ENCODE measurements at places on chromosomes 2 and 18.

- DNase-seq, result no peak
Observed at GRCh38 chr2:67729474-67729873, 332.3 kb downstream of the ETAA1 start.

- no peak for DNase-seq
Observed at GRCh38 chr2:239853121-239853520, 172.0 kb downstream of the NDUFA10 start.

DNA sequence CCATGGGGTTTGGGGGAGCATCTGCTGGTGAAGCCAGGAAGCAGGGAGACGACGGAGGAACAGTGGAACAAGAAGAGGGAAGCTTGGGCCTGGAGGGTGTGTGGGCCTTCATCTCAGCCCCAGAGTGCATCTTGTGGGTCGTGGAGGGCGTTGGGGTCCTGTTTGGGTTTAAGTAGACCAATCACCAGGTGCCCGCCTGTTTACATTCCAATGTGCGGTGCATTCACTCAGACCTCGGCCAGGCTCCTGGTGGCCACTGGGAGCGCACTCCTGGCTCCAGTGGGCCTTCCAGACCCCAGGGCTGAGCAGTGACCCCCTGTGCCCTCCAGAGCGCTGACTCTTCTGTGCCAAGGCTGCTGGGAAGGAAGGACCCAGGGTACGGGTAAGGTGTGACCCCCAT lies 293.7 kb downstream of the NDUFA10 start:
- no peak for DNase-seq

- no peak for DNase-seq
Observed at GRCh38 chr18:80009661-80010550, 21.5 kb upstream of the TXNL4A start.

DNA sequence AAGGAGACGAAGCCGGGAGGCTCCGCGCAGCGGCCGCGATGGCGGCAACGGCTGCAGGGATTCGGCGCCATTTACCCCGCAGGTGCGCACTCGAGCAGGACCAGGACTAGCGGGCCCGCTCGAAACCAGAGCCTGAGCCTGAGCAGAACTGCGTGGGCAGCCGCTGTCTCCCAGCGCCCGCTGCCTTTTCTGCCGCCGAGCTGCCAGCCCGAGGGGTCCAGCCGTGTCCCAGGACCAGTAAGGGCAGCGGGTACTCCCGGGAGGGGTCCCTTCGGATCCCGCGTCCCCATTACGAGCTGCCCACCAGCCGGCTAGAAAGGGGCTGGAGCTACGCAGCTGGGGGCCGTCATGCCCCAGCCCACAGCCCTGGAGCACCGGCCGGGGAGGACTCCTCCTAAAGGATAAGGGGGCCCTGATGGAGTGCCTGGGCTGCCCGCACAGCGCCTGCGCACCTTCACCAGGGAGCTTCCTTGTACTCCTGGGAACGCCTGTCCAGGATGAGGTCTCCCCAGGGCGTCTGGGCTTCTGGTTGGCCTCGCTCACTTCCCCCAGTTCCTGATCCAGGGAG lies 9.9 kb downstream of the ALPP start:
- no peak for DNase-seq

- no peak for DNase-seq
Observed at GRCh38 chr2:121283670-121284462, 1.1 kb downstream of the TFCP2L1 start.

DNA sequence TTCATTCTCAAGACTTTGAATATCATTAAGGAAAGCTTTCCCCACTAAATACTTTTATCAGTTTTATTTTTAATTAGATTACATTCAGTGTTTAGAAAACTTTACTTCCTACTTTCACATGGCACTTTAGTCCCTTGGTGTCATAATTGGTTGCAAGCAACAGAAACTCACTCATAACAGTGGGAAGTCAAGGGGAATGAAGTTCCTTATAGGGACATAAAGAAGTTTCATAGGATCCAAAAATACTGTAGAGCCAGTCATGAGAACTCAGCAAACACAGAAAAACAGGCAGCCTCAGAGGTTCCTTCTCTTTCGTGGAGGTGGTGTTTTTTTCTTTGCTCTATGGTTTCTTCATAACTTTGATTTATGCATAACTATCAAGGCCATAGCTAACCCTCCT lies 809.0 kb downstream of the BCL11A start:
- DNase-seq, result no peak

GRCh38 chr2:178426388-178426787 lies 24.6 kb downstream of the PRKRA start:
- DNase-seq, result no peak

GRCh38 chr2:188983427-188984064 lies 9.4 kb downstream of the COL3A1 start:
- no peak for DNase-seq

DNA sequence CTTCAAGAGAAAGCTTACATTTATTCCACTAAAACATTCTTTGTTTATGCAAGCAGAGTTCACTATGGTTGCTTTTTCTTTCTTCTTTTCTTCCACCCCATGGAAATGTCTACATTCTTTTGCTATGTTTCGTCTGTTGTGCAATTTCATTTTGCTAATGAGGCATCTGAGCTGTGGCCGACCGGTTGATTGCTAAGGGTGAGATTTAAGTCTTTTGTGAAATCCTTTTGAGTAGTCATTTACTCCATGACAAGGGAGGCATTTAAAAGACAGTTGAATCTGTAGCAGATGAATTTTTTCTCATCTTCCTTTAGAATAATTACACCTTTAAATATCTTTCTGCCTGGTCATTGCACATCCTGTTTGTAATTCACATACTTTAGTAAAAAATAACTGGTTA lies 324.1 kb upstream of the THUMPD2 start:
- no peak for DNase-seq

- DNase-seq, result no peak
Observed at GRCh38 chr2:53633441-53633840, 134.2 kb upstream of the CHAC2 start.

DNA sequence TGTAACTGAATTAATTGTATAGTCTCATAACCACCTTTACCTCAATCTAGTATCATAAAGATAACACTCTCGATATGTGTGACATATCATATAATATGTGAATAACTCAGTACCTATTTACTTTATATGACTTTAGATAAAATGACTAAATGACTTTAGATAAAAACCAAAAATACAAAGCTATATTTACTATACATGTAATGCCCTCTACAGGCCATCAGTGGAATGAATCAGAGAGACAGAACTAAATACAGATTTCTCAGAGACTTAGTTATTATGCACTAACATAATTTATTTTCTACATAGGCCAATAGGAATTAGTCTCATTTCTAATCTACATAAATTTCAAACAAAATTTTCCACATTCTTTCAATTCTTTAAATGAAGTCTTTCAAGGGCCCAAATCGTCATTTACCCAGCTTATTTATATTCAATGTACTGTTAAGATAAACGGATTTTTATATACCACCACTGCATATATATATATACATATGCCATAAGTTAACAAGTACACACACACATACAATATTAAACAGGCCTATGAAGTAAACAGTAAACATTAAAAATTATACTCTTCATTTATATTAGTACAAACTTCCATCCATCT lies 219.9 kb downstream of the EXOC6B start:
- no peak for DNase-seq

DNA sequence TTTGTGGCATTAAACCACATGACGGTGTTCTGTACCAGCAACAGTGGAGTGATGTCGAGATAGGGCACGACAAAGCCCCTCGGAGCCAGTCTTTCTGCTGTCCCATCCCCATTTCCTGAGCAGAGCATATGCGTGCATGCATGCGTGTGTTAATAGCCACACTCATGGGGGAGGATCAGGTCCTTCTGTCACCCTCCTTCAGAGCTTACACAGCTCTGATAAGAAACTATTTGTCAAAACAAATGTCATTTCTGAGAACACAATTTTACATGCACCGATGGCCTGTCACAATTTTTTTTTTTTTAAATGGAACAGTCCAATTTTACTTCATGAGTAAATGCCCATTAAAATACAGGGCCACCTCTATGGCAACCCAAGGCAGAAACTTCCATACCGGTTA lies 95.9 kb upstream of the ZBTB14 start:
- no peak for DNase-seq

DNA sequence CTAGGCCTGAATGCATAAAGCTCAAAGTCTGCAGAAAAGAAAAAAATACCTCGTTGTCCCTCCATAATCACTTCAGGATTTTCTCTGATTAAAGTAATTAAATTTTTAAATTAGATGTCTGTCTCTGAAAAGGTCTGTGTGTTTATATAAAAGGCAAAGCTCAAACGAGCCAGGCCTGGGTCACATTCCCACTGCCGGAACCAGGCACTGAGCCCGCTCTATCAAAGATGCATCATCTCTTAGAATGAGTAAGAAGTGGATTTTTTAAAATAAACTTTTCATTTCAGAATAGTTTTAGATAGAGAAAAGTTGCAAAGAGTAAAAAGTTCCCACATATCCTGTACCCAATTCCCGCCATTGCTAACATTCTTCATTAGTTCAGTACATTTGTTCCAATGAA lies 202.1 kb upstream of the KYNU start:
- no peak for DNase-seq

GRCh38 chr2:165827921-165828276 lies 33.9 kb upstream of the GALNT3 start:
- no peak for DNase-seq

DNA sequence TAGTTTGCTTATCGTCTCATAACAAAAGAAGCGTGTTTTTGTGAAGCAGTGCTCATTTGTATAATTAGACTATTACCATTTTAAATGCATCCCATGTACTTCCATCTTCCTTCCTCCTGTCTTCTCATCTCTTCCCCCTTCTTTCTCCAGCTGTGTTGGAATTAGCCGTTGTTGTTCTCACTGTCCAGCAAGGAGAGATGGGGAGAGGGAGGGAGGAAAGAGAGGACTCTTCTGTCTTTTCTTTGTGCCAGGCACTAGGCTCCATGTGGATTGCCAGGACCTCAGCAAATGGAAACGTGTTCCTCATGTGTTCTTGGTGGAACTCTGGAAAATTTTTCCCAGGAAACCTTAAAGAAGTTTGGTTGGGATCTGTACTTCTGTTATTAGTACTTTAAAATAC lies 131.7 kb downstream of the PHLPP1 start:
- DNase-seq, result no peak

GRCh38 chr2:83104202-83104601 lies 1354.9 kb downstream of the SUCLG1 start:
- DNase-seq, result no peak

DNA sequence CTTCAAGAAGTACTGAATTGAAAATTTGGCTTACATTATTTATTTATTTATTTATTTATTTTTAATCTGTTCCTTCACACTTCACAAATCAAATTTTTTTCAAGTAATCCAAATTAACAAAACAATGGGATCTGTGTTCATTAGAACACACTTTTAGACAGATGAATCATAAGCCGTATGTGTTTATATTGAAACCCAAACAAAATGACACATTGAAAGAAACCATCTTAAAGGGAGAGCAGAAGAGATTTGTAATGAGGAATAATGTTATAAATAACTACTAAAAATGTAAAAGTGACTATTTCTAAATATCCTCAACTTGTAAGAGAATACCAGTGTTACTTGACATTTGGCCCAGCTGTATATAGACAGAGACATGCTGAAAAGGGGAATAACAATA lies 991.0 kb upstream of the CHAC2 start:
- no peak for DNase-seq

- no peak for DNase-seq
Observed at GRCh38 chr2:74504591-74504990, 2.9 kb downstream of the PCGF1 start.

DNA sequence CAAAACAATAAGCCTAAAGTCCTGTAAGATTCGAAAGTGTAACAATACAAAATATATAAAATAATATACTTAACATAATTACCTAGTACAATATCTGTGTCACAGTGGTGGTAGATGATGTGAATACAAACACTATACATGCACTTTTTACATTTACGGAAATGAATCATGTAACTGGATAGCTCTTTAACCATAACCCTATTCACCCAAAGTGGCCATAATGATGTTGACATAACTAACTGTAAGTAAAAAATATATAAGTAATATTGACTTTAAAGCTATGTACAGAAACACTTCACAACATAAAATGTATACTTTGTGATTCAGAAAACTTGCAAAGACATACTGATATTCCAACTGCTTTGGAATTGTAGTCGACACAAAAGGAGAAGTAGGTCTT lies 616.9 kb upstream of the SLC8A1 start:
- no peak for DNase-seq

- no peak for DNase-seq
Observed at GRCh38 chr2:215749092-215749957, 264.0 kb downstream of the MREG start.

DNA sequence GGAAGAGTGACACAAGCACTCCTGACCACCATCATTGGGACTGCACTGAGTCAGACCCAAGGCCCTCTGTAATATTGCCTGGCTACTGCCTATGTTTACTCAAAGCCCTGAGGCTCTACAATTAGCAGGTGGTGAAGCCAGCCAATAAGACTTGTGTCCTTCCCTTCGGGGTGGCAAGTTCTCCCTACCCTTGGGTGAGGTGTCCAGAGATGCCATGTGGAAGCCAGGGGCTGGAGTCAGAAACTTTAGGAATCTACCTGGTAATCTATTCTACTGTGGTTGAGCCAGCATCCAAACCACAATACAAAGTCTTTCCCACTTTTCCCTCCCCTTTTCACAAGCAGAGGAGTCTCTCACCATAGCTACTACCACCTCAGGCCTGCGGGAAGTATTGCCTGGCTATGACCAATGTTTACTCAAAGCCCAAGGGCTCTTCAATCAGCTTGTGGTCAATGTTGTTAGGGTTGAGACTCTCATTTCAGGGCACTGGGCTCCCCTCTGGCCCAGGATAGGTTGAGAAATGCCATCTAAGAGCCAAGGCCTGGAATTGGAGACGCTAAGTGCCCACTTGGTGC lies 17.6 kb downstream of the DHRS9 start:
- DNase-seq, result no peak

DNA sequence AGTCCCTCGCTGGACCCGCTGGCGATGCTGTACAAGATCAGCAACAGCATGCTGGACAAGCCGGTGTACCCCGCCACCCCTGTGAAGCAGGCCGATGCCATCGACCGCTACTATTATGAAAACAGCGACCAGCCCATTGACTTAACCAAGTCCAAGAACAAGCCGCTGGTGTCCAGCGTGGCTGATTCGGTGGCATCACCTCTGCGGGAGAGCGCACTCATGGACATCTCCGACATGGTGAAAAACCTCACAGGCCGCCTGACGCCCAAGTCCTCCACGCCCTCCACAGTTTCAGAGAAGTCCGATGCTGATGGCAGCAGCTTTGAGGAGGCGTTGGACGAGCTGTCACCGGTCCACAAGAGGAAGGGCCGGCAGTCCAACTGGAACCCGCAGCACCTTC lies 77.1 kb downstream of the TSHZ1 start:
- DNase-seq, result no peak

DNA sequence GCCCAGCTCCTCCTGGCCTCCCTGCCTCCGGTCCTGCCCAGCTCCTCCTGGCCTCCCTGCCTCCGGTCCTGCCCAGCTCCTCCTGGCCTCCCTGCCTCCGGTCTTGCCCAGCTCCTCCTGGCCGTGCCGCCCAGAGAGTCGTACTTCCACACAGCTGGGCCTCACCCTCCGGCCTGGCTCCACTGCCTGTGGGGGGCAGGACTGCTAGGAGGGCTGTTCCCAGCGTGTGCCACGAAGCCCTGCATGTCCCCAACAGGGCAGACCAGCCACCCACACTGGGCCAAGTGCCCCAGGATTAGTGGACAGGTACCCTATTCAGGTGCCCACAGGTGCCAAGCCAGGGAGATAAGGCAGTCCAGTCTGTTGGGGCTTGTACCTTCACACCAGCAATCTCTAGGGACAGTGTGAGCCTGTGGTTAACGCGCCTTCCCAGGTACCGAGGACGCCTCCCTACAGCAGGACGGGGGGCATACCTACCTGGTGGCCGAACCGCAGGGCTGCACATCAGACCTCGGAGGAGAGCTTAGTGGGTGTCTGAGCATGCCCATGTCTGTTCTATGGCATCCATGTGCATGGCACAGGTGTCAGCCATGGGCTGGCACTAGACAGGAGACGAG lies 5.3 kb downstream of the GPC1 start:
- no peak for DNase-seq
